ENCODE measurements at places on chromosomes 6 and 20. TPM values are rescaled to one million over a fixed set of nuclear protein-coding genes. Genes with fewer than 3 reads are reported as not detected.

- no peak for DNase-seq
Measured at GRCh38 chr20:7426890-7427496, 513.3 kb downstream of the HAO1 start.

- DNase-seq, result peak; percentile 5
Measured at GRCh38 chr20:47428851-47429336, 72.4 kb upstream of the ZMYND8 start.

DNA sequence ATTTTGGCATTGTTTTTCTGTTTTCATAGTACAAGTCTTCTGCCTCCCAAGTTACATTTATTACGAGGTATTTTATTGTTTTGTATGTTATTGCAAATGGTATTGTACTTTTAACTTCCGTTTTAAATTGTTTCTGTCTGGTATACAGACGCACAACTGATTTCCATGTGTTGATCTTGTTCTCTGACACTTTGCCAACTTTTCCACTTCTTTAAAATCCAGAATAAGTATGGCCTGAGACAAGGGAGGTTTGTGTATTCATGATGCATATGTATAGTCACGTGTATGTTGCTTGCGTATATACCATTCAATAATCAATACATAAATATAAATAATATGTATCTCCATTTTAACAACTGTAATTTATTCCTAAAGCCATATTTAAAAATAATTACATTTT is 41.2 kb downstream of the THBS2 start:
- DNase-seq, result no peak

DNA sequence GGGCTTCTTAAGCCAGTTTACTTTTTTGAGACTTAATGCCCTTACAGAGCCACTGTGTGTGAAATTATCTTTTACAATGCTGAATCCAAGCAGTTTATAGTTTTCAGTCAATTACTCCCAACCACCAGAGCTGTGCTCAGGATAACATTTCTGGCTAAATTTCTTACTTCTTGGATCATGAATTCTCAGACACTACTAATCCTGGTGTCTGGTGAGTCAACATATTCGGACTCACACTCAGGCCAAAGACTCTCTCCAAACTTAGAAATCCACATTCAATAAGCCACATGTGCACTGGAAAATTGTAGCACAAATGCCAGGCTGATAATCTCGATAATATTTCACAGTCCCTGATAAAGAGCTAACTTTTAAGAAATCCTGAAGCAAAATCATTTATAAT is 49.0 kb downstream of the PTPRT start:
- DNase-seq, result no peak

DNA sequence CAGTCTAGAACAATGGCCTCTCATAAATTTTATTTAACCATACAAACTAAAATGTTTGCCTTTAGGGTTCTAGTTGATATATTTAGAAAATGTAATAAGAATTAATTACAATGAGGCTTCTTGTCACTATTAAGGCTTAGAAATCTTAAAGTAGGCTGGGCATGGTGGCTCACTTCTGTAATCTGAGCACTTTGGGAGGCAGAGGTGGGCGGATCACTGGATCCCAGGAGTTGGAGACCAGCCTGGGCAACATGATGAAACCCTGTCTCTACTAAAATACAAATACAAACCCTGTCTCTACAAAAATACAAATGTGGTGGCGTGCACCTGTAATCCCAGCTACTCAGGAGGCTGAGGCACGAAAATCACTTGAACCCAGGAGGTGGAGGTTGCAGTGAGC is 99.0 kb upstream of the ADGRF1 start:
- no peak for DNase-seq

GRCh38 chr6:118770112-118770788 is 118.9 kb upstream of the CEP85L start:
- no peak for DNase-seq

GRCh38 chr6:127484212-127484863 is 25.1 kb upstream of the KIAA0408 start:
- DNase-seq, result no peak

- no peak for DNase-seq
Measured at GRCh38 chr6:31720196-31720770, 1.3 kb downstream of the LY6G6C start.

DNA sequence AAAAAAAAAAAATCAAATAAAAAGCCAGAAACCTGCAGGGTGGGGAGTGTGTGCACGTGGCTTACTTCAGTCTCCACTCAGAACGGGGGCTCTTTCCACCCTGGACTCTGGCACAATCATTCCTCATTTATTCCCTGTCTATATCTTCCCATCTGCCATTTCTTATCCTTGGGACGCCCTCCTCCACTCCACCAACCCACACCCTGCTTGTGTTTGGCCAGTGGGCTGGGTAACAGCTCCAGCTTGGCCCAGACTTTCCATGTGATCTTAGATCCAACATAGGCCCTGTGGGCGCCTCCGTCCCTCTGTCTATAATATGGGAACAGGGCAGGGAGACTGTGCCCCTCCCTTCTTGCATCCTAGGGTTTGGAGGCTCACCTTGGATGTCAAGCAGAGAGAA is 68.1 kb downstream of the CD40 start:
- DNase-seq, result no peak

- no peak for DNase-seq
Measured at GRCh38 chr6:112005013-112005371, 48.9 kb upstream of the CCN6 start.

GRCh38 chr20:32984196-32984595 is 20.0 kb downstream of the SUN5 start:
- DNase-seq, result peak; percentile 15

- peak; percentile 36 for DNase-seq
Measured at GRCh38 chr6:169829786-169830185, 78.4 kb downstream of the ERMARD start.

GRCh38 chr6:127207591-127208120 is 59.0 kb upstream of the RNF146 start:
- DNase-seq, result no peak

- DNase-seq, result no peak
Measured at GRCh38 chr6:78861509-78861908, 5.8 kb upstream of the IRAK1BP1 start.

CBLN4 gene
- 0.14 TPM for total RNA-seq

DOK5 gene
- total RNA-seq, result 4.4 TPM

TRIM40 gene
- total RNA-seq, result not detected

SLC12A5 gene
- not detected for total RNA-seq

FABP7 gene
- total RNA-seq, result not detected
